MV-4-11 (cell line): ENCODE measurements at places on chromosomes 5 and 9.
A peak's percentile ranks its signal among the peaks of the same experiment; 100 is the strongest.

GRCh38 chr9:132077881-132078698, 1.6 kb downstream of the MED27 start:
- DNase-seq: no peak

DNA sequence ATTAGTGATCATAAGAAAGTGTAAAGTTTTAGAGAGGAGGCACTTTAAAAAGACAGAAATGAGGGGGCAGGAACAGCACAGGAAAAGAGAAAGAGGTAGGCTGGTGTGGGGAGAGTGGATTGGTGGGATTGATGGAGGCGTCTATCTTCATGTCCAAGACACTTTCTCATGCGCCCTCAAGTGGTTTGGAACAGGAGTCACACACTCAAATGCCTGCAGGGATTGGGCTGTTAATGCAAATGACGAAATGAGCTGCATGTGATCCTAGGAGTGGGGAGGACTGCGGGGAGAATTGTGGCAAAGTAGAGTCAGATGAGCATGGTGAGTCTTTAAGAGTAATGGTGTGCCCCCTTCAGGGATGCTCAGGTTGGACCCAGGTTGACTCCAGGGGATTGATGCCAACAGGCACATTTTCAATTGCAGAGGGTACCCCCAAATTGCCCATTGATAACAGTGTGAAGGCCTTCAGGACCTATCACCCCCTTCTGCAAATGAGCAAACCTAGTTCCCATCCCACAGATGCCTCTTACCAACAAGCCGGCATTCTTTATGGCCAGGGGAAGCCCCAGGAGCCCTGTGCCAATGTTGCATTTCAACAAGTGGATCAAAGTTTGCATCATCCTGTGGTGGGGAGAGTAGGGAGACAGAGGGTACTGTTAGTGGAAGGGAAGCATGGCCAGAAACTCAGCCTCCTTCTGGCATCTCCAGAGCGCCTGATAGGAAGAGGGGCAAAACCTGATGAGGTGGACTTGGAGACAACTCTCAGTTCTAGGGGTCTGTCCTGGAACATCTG, 5.3 kb downstream of the SLC36A3 start:
- DNase-seq: peak; percentile 76

DNA sequence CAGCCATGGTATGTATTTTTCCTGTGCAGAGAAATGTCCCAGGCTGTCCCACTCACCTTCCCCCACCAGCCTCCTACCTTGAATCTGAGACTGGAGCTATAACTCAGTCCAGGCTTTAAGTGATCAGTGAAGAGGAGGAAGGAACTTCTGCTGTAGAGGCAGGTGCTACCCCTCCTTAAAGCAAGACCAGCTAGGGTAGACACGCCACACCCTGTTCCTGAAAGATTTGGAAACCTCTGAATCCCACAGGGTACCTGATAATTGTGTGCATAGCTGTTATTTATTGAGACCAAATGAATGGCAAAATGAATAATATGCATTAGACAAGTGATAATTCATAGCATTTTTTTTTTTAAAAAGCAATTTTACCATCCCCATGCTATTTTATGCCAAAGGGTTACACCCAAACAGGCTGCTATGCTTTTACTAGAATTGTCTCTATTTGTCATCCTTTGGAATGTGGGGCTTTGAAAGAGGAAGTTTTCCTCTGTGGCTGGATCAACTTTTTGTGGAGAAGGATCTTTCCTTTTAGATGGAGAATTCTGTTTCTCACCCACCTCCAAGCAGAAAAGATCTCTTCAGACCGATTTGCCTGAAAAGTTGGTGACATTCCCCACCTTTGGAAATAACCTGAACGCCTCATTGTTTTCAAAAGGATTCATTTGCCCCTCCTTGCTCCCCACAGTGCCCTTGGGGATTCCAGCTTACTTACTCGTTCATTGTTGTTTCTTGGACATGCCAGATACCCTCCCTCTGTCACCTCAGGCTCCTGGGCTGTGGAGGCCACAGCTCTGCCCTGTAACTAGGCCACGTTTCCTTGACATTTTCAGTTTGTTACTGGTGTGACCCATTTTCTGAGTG, 248.7 kb downstream of the NR3C1 start:
- no peak for DNase-seq

DNA sequence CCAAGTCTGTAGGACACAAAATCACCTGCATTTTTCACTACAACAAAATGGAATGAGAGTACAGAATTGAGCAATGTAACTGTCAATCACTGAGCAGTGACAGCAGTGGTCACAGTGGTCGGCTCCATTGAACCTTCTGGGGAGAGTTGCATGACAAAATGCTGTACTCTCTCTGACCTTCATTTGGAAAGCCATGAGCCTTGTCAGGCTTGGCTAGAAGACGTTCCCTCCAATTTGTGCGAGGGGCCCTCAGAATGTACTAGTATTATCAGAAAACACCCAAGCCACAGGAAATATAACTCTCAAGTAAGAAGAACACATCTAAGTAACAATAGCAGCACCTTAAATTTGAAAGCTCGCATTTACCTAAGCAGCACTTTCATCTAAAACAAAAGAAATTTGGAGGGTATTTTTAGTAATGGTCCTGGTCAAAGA, 425.6 kb upstream of the MEF2C start:
- no peak for DNase-seq

- DNase-seq: peak; percentile 98
Observed at GRCh38 chr9:84597131-84597530, 72.4 kb upstream of the NTRK2 start.

DNA sequence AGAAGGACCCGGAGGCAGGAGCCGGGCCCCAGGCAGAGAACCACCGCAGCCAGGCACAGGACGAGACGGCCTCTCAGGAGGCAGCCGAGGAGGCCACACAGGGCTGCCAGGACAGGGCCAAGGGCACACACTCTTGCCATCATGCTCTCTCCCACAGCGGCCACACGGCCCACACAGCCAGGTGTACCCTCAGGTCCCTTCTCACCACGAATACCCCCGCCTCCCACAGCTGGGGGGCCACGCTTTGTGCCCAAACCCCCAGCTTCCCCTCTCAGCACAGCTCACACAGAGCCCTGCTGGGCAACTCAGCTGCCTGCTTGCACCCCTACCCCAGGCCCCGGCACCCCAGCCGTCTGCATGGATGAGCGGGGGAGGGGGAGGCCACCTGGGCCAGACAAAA, 5.3 kb downstream of the SSNA1 start:
- no peak for DNase-seq

GRCh38 chr9:134240361-134240760, 76.0 kb upstream of the RNU6ATAC start:
- DNase-seq: no peak

DNA sequence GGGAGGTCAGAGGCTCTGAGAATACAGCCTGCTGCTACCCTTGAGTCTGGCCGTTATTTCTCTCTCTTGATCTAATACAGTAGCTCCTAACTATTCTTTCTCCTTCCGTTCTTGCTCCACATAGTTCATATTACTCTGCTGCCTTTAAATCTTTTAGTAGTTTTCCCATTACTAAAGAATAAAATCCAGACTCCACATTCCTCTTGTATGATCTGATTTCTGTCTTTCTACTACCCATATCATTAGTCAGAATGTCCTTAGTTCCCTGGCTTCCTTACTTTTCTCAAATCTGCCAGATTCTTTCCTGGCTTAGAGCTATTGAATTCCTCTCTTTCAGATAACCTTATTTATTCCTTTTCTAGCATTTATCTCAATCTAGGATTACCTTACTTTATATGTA, 40.0 kb downstream of the MARCHF6 start:
- DNase-seq: no peak

DNA sequence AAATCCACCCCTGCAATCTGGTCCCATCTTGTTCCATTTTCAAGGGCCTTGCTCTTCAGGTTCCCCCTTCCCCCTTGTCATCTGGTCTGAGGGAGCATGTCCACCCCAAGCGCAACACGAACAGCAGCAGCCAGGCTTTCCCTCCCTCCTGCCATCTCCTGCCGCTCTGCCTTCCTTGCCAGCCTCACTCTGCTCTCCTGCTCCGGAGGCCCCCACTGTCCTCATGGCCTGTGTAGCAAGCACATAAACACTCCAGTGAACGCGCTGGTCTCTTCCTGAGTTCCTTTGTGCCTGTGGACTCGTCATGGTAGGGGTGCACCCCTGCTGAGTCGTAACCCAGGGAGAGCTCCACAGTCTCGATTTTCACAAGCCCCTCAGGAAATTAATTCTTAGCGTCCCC, 29.9 kb downstream of the TENT4A start:
- DNase-seq: no peak

- no peak for DNase-seq
Observed at GRCh38 chr5:161152415-161152940, 300.5 kb upstream of the ATP10B start.

GRCh38 chr5:73450137-73450536, 1.6 kb upstream of the FOXD1 start:
- no peak for DNase-seq

DNA sequence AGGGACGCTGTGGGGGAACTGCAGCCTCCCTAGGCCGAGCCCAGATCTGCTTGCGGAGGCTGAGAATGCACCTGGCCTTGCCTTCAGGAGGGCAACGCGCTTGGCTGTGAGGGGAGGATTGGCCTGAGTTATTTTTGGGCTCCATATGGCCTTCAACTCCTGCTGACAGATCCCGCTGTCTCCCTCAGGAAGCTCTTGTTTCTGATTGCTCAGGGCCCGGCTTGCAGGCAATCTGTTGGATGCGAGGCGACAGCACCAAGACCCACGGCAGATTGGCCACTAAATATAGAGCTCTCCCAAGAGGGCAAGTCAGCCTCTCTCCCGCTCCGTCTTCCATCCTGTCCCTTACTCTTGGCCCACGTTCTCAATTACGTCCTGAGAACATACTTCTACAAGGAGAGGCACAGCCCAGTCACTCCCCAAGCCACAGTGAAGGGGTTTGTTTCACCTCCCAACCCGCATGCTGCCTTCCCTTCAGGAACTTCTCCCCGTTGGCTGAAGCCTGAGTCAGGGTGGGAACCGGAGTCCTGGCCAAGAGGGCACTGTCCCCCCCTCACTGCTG, 53.6 kb downstream of the RASGEF1C start:
- no peak for DNase-seq

DNA sequence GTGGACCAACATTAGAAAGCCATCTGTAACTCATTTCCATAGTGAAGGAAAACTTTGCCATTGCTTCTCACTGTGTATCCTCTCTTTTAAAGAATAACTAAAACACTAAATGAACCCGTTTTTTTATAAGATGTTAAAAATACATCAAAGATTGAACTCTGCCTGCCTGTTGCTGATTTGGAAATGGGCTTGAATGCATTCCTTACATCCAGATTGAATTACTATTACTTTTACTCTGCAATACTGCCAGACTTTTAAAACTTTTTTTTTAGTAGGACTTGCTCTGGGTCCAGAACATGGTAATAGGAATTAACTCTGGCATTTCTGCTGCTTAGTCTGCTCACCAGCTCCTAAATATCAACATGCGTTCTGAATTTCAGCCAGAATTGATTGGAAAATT, 176.8 kb upstream of the PAPPA start:
- DNase-seq: no peak

- DNase-seq: no peak
Observed at GRCh38 chr5:106195679-106196474, 1474.9 kb downstream of the EFNA5 start.

- DNase-seq: no peak
Observed at GRCh38 chr5:100516285-100516684, 18.9 kb upstream of the FAM174A start.

- no peak for DNase-seq
Observed at GRCh38 chr5:56454219-56454862, 221.2 kb upstream of the ANKRD55 start.

- DNase-seq: peak; percentile 20
Observed at GRCh38 chr9:69175486-69175885, 1.4 kb downstream of the TJP2 start.

DNA sequence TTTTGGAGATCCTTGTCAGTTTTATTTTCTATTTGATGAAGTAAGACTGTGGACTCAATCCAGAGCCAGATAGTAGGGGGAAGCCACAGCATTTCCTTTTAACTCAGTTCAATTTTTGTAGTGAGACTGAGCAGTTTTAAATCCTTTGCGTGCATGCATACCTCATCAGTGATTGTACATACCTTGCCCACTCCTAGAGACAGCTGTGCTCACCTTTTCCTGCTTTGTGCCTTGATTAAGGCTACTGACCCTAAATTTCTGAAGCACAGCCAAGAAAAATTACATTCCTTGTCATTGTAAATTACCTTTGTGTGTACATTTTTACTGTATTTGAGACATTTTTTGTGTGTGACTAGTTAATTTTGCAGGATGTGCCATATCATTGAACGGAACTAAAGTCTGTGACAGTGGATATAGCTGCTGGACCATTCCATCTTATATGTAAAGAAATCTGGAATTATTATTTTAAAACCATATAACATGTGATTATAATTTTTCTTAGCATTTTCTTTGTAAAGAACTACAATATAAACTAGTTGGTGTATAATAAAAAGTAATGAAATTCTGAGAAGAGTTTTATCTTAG, 17.8 kb downstream of the DIMT1 start:
- DNase-seq: no peak

DNA sequence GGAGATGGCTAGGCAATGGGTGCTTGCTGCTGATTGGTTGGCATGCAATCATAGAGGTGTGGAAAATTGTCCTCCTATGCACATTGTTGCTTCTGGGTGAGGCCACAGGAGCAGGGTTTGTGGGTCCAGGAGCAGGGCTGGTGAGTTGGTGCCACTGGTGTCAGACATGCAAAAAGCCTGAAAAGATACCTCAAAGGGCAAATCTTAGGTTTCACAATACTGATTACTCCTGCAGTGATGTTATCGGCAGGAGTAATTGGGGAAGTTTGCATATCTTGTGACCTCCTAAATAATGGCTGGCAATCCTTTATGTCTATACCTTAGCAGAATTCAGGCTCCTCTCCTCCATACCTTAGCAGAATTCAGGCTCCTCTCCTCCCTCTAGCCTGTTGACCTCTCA, 25.2 kb downstream of the SLC25A48 start:
- no peak for DNase-seq

DNA sequence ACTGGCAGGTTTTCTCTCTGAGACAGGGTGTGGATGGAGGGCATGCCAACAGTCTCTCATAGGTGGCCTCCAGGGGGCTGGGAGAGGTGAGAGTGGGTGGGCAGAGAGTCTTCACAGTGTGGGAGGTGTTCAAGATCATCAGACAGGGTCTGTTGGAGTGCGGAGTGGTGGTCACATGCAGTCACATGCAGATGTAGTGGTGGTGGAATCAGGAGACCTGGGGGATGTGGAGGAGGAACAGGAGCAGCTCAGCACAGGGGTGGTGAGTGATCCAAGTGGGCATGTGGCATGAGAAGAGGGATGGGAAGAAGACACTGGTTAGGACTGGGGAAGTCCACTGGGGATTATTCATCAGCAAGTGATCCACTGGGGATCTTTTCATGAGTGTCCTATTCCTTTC, 5.8 kb downstream of the GM2A start:
- no peak for DNase-seq

DNA sequence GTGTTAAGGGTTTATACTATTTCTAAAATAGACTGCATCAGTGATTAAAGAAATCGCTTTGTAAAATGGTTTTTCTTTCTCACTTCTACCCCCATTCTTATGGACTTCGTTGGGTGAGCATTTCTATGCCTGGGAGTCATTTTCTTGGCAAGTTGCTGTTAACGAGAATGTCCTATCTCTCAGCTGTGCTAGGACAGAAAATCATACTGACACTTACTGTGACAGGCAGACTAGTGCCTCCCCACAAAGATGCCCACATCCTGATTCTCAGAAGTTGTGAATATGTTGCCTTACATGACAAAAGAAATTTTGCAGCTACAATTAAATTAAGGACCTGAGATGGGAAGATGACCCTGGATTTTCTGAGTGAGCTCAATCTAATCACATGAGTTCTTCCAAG, 65.1 kb upstream of the NMUR2 start:
- DNase-seq: no peak

- no peak for DNase-seq
Observed at GRCh38 chr9:129027685-129028191, 393 bp downstream of the SH3GLB2 start.
